ENCODE measurements at places on chromosomes 13 and 19.

DNA sequence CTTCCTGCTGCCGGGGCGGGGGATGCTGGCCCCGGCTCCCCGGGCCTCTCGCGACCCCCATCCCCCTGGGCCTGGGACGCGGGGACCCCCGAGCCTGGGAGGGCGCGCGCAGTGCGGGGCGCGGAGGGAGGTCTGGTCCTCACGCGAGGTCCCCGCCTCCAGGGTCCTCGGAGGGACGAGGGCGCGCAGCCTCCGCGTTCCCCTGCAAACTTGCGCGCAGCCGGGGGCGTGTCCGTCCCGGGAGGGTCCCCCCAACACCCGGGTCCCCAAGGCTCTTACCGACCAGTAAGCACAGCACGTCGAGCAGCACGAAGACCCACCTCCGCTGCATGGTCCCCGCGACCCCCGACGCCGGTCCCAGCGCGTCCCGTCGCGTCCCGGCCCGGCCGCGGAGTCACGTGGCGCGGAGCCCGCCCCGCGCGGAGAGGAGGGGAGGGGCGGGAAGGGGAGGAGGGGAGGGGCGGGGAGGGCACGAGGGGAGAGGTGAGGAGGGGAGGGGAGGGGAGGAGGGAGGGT lies at the start of gene PLPP2:
TSS of gene PLPP2 (minus strand) at position 398 of the 516 bp plus-strand sequence. CDS start at position 331, 67 bp downstream.
- DNase-seq = no peak

GRCh38 chr19:17757125-17757524 lies 5.8 kb downstream of the FCHO1 start:
- peak; percentile 77 for DNase-seq

GRCh38 chr13:64066711-64067110 lies 2651.1 kb upstream of the PCDH20 start:
- no peak for DNase-seq

- peak; percentile 85 for DNase-seq
Measured at GRCh38 chr19:2049741-2050348, 1.2 kb downstream of the MKNK2 start.

DNA sequence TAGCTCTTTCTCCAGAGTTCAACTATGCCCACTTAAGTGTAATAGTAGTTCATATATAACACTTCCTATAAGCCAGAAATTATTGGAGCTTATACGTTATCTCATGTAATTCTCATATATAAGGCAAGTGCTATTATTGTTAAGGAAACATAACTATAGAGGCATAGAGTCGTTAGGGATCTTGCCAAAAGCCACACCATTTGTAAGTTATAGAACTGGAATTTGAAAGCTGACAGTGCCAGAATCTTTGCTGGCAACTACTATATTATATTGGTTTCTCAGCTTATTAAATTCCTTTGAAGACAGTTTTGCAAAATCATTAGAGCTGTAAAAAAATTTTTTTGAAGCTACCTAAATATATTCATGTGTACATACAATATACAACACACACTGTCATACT lies 51.0 kb upstream of the MBNL2 start:
- no peak for DNase-seq

DNA sequence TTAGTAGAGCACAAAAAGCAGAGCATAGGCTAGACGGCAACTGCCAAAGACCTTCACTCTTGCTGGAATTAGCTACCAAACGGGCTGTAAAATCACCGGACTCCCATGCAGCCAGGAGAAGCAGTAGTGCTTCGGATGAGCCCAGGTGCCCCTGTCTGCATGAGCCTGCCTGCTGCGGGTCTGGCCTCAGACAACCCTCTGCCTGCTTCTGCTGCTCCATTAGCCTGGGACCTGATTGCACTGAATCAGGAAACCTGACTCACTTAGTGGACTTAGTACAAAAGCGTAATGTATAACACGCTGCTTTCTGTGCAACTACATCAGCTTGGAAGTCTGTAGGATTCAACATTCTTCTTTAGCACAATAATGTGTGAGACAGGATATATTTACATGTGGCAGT lies 170.0 kb downstream of the LMO7 start:
- no peak for DNase-seq

DNA sequence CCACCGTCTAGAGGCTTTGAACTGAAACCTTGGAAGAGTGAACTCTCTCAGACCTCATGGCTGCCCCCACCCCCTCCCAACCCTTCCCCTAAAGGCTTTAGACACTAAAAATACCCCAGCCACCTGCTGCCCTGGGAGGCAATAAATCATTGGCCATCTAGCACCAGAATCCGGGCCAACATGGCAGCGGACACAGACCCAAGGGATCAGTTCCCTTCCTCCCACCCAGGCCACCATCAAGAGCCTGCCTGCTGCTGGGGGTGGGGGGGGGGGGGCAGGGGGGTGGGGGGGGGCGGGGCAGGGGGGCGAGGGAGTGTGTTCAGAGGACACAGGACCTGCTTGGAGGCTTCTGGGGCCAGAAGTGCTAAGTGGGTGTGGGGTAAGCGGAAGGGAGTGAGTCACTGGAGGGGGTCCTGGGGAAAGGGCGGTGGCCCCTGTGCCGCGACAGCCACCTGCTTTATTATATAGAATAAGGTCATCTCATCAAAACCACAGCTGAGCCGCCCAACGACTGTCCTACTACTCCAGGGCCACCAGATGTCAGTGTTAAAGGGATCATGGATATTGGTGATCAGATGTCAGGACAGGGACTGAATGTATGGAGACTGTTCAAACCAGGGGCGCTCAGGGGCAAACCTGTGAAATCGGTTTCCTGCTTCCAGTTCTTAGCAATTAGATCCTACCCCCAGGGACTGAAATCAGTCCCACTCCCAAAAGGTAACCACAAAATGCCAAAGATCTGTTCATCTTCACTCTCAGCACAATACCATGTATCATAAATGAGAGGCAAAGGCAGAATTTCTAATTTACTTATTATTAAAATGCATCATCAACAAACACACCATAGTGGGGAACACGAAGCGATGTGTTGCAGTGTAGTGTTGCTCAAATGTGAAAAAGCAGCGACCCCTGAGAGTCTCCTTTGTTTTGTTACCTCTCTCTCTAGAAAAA lies 24.3 kb downstream of the ARL11 start:
- peak; percentile 60 for DNase-seq

- no peak for DNase-seq
Measured at GRCh38 chr19:38337360-38337653, 1.7 kb downstream of the CATSPERG start.

DNA sequence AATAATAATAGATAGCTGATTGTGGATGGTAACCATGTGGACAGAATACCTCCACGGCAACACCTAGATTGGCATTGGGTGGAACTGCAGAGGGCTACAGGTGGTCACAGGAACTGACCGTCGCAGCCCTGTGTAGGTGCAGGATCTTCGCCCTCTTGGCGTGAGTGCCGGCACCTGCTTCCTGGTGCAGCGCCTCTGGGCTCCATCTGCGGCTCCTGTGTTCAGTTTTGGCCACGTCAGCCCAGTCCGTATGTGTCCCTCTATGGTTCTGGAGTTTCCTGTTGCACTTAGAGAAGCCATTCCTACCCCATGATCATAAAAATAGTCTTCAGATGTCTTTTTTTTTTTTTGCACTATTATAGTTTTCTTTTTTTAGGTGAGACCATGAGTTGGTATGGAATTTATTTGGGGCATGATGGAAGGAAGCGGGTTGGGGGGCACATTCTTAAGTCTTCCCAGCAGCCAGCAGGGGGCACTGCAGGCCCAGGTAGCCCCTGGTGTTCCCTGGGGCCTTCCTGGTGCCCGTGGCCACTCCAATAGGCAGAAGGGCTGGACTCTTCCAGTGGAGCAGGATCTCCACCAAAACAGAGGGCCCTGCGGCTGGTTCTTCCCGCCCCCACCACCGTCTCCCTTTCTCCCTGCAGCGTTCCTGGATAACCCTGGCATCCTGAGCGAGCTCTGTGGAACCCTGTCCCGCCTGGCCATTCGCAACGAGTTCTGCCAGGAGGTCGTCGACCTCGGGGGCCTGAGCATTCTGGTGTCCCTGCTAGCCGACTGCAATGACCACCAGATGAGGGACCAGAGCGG lies 10.1 kb upstream of the SLC25A42 start:
- DNase-seq = no peak

Measured in femur (tissue), 1 donor.